ENCODE measurements at places on chromosomes 2 and 18. TPM values are rescaled to one million over a fixed set of nuclear protein-coding genes. Genes with fewer than 3 reads are reported as not detected.

GRCh38 chr2:18918280-18918679 is 328.9 kb upstream of the NT5C1B start:
- no peak overlapping the region for H3K27ac ChIP-seq
- H3K36me3 ChIP-seq, result no peaks in the 10 kb centered on the region
- DNase-seq, result no peak
- H3K27me3 ChIP-seq, result no peaks in the 10 kb centered on the region
- H3K4me1 ChIP-seq, result no peaks in the 10 kb centered on the region

DNA sequence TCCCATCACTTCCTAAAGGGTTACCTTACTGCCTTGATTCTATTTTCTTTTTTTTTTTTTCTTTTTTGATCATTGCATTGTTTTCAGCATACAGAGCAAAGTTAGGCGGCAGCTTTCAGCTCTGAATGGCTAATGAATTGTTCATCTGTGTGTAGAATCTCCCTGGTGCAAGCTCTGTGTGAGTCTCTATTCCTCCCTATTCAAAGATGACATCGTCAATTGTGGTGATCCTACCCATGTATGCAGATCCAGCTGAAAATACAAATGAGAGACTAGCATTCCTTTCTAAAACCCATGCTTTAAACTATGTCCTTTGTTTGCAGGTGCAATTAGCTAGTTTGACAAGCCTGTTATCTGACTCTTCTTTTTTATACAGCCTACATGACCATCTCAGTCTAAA is 539.0 kb downstream of the ARHGAP15 start:
- no peaks in the 10 kb centered on the region for H3K27me3 ChIP-seq
- H3K4me1 ChIP-seq, result no peaks in the 10 kb centered on the region
- H3K36me3 ChIP-seq, result no peaks in the 10 kb centered on the region
- H3K27ac ChIP-seq, result no peak overlapping the region
- H3K4me3 ChIP-seq, result no peak overlapping the region

GRCh38 chr18:12862467-12862866 is 21.6 kb downstream of the PTPN2 start:
- H3K4me3 ChIP-seq, result no peak overlapping the region
- H3K36me3 ChIP-seq, result peaks cover 2% of the 10 kb centered on the region
- H3K27ac ChIP-seq, result no peak overlapping the region
- H3K27me3 ChIP-seq, result no peaks in the 10 kb centered on the region
- H3K4me1 ChIP-seq, result peaks cover 25% of the 10 kb centered on the region

GRCh38 chr18:10820681-10821080 is 294.9 kb downstream of the NAPG start:
- DNase-seq, result no peak
- no peaks in the 10 kb centered on the region for H3K36me3 ChIP-seq
- no peaks in the 10 kb centered on the region for H3K27me3 ChIP-seq
- no peak overlapping the region for H3K4me3 ChIP-seq
- H3K27ac ChIP-seq, result no peak overlapping the region

DNA sequence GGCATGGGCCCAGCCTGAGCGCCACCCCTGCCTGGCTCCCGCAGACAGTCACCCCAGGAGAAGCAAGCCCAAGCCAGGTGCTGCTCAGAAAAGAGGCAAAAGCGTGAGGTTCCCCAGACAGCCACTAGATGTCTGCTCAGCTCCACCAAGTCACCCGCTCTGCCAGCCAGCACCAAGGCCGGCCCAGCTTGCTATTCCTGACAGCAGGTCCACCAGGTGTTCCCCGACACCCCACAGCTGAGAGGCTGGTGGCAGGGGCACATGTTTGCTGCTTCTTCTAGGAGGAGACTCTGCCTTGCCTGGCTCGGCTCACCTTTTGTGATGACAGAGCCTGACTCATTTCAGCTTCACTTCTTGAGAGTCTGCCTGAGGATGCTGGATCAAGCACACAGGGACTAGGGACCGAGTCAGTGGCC is 206.7 kb downstream of the MGAT5 start:
- H3K27ac ChIP-seq, result no peak overlapping the region
- peak; percentile 48 for DNase-seq
- no peaks in the 10 kb centered on the region for H3K4me1 ChIP-seq
- H3K27me3 ChIP-seq, result no peaks in the 10 kb centered on the region
- no peaks in the 10 kb centered on the region for H3K36me3 ChIP-seq

DNA sequence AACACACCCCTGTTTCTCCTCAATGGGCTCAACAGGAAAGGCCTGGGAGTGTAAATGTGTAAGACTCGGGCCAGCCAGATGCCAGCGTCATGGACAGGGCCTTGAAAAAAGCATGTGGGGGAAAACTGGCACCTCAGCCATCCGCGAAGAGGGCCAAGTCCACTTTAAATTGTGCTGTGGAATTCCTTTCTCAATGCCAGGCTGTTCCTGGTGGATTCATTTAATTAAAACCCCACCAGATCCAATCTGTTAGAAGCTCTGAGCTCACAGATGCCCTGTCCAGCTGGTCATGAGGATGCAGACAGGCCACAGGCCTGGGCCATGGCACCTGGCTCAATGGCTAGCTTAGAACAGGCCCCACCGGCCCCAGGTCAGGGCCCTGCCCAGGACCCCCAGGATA is 24.8 kb downstream of the KCNK3 start:
- no peaks in the 10 kb centered on the region for H3K36me3 ChIP-seq
- DNase-seq, result no peak
- no peak overlapping the region for H3K4me3 ChIP-seq
- H3K27ac ChIP-seq, result peak overlapping the region; percentile 46
- H3K27me3 ChIP-seq, result no peaks in the 10 kb centered on the region

HOXD10 gene
- not detected for total RNA-seq

TP53I3 gene
- 7.5 TPM for total RNA-seq

DSC2 gene
- 24.5 TPM for total RNA-seq

CYTIP gene
- total RNA-seq, result 0.82 TPM

Data from left ventricle myocardium inferior (tissue), 1 donor.